ENCODE measurements at places on chromosomes 7 and 10.

DNA sequence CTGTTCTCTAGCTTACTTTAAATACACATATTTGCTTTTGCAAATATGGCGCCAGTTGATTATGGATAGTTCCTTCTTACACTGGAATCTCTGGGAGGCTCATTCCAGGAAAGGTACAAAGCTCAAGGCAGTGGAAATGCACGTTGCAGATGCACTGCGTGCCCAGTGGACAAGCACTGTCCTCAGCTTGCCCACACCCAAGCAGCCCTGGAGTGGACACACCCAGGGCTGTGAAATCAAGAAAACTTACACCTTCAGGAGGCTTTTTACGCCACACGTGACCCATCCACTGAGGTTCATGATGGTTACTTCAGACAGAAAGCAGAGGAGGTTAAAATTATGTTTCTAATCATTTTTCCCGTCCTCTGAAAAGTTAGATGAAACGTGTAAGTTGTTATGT is 248.5 kb downstream of the VTI1A start:
- no peak for DNase-seq

DNA sequence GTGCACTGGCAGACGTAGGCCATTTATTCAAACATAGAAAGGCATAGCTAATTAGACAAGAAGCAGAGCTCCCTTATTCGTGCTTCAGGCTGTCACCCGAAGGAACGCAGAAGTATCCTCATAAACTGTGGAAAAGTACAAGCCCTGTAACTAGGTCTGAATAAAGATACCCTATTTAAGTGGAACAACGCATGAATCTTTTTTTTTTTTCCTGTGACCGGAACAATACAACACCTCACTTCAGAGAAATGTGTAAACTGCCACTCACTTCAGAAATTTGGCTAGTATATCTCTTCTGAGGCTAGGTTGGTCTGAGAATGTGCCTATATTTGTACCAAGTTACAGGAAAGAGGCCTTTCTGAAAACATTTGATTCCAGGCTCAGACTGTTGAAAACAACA is 8.0 kb upstream of the CSTF2T start:
- DNase-seq = no peak

DNA sequence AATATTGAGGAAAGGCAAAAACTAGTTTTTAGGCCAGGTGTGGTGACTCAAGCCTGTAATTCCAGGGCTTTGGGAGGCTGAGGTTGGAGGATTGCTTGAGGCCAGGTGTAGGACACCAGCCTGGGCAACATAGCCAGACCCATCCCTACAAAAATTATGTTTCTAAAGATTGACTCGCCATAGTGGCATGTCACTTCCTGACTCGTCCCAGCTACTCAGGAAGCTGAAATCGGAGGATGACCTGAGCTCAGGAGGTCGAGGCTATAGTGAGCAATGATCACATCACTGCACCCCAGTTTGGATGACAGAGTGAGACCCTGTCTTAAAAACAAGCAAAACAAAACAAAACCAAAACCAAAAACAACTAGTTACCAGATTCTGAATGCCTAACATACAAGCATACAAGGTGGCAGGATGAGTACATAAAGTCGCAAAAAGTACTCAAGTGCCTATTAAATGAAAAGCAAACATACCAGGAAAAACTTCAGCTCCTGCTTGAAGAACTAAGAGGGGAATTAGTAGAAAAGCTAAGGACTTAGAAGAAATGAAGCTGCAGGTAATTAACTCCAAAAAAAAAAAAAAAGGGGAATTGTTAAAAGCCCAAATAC is 14.1 kb downstream of the ZNF398 start:
- no peak for DNase-seq

GRCh38 chr10:58373442-58373827 is 11.8 kb upstream of the TFAM start:
- DNase-seq = no peak

DNA sequence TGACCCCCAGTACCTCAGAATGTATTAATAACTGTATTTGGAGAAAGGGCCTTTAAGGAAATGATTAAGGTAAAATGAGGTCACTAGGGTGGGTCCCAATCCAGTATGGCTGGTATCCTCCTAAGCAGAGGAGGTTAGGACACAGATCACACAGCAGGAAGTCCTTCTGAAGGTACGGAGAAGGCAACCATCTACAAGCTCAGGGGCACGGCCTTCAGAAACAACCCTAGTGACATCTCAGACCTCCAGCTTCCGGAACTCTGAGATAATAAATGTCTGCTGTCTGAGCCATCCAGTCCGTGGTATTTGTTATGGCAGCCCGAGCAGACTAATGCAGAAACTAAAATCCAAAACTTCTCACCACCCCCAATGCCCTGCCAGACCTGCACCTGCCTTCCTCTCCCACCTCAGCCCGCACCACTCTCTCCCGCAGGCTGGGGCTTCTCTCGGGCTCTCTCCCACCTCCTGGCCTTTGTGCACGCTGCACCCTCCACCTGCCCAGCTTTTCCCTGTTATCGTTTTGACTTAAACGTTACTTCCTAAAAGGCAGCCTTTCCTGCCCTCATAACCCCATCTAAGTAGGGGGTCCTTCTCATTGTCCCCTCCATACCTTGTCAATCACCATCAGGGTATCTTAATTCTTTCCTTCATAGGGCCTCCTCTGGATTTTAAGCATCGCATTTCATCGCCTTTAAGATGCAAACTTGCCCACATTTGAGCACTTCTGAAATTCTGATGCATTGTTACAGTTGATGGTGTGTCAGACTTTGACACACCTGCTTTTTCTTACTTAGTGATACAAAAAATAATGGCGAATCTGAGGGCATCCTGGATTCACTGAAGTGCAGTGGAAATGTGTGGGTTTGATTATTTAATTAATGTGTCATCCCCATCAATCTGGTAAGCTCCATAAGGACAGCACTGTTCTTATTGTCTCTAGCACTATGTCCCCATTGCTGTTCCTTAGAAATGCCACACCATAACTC is 32.2 kb upstream of the AQP1 start:
- no peak for DNase-seq

- DNase-seq = peak; percentile 74
These were observed 8.5 kb downstream of the GPER1 start for GRCh38 chr7:1096156-1097119.

GRCh38 chr7:26051021-26051420 is 101.0 kb upstream of the NFE2L3 start:
- DNase-seq = no peak

Measured in lower lobe of right lung (tissue), 2 donors.